GM10248 (cell line): ENCODE measurements at places on chromosomes 6 and 20.

- no peak for DNase-seq
Measured at GRCh38 chr20:12068121-12068520, 150.4 kb downstream of the BTBD3 start.

DNA sequence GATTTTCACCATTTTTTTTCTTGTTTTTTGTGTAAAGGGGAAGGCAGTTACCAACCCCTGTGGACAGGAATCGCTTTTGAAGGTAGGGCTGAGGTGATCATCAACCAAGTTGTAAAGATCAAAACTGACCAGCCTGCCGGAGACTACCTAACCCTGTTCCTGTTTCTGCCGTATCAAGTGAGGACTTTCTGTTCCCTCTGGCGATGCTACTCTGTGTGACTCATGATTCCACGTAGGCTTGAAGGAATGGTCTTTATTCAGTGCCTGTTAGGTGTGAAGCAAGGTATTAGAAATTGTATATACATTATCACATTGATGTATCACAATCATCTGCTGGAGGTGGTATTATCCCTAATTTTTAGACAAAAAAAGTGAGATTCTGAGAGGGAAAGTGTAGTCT, 161.3 kb downstream of the SOX4 start:
- DNase-seq: no peak

- no peak for DNase-seq
Measured at GRCh38 chr6:163897030-163897429, 482.5 kb downstream of the QKI start.

DNA sequence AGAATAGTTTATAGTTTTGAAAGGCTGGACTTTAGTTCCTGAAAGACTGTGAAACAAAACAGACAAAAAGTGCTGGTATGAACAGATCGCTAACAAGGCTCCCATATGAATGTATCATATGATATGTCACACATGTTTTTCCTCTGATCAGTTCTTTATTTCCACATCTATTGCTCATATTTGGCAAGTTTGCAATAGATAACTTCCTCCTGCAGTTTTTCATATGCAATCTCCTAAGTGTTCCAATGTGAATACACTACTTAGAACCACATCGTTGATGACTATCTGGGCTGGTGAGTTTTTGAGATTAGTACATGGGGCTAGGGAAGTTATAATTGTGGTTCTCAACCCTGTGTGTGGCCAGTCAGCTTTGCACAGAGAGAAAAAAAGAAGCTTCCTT, 23.1 kb downstream of the CRYBG1 start:
- no peak for DNase-seq

DNA sequence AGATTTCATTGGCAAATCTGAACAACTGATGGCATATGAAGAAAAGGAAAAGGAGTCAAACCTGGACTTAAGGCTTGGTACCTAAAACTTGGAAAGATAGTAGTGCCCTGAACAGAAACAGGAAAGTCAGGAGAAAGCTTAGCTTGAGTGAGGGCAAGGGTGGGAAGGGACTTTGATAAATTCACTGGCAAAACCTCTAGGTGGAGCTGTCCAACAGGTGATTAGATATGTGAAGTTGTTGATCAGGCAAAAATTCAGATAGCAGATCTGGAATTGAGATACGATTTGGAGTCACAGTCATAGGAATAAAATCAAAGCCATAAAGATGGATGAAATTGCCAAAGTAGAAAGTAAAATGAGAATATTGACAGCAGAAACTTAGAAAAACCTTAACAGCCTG, 16.1 kb upstream of the ZNF292 start:
- DNase-seq: peak; percentile 66
